ENCODE measurements at places on chromosomes 1 and 21.

- DNase-seq: no peak
Observed at GRCh38 chr1:43197343-43198127, 25.4 kb downstream of the CFAP57 start.

GRCh38 chr1:167486090-167486824 is 32.1 kb downstream of the CD247 start:
- DNase-seq: no peak

DNA sequence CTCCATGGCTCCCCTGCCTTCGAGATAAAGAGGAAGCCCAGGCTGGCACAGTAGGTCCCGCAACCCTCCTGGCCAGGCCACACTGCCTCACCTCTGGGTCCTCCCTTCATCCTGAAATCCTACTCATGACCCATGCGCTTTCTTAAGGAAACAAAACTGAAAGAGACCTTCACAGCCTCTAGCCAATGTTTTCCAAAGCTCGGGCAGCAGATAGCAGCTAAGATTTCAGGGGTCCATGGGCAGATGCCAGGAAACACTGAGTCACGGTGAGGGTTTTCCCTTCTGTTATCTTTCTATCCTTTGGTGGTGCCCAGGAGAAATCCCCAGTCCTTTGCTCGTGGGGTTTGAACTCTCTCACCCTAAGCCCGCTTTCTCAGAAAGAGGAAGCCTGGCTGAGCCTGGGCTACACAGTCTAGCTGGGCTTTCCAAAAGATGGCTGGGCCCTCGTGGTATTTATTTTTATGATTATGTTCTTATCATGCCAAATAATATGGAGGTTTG is 26.6 kb downstream of the TTC39A start:
- DNase-seq: no peak

DNA sequence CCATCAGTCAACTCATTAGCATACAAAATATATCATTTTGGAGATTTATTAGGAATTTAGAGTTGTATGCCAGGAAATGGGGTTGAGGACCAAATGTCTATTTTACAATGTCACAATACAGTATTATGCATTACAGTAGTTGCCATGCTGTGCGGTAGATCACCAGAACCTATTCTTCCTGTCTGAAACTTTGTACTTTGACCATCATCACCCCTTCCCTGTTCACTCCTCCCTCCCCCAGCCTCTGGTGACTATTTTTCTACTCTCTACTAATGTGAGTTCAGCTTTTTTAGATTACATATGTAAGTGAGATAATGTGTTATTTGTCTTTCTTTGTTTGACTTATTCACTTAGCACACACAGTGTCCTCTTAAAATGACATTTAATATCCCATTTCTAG is 50.8 kb downstream of the PTBP2 start:
- no peak for DNase-seq

- no peak for DNase-seq
Observed at GRCh38 chr1:68230901-68231626, 1.3 kb downstream of the WLS start.

DNA sequence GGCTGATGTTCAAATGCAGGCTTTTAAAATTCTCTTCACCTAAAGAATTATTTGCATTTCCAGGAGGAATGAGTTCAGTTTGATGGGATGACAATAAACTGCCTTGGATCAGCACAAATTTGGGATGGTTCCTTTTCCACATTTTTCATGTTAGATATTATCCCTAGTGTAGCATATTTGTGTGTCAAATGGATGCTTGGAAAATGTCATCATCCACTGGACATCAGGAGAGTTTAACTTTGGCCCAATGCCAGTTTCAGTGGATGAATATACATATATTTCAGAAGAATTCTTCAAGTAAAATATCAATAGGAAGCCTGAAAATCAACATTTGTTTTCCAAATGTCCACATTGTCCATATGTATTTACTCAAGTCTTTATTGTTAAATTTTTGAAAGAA is 116.5 kb upstream of the COL24A1 start:
- DNase-seq: no peak

DNA sequence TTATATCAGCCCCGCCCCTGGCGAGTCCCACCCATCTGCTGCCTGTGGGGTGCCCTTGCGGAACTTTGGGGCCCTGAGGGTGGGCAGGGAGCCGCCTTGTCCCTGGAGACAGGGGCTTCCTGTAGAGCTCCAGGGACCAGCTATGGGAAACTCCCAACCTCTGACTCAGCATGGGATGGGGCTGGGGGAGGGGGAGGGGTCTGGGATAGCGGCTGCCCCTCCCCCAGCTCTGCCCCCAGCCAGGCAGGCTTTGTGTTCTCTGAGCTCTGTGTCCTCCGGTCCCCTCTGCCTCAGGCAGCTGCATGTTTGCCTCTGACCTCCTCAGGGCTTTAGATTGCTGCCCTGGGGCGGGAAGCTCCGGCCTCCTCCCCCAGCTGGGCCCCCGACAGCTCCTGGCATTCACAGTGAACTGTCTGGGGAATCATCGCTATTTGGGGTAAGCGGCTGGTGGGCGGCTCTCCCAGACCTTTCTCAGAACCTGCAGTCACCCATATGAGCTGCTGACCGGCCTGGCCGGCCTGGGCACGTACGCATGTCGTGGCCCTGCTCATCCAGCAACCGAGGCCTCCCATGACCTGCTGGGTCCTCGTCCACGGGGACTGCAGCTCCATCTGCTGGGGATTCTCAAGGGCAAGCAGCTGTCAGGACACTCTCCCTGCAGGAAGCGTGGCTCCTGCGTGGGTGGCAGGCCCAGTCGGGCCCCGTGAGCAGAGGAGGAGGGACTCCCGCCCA is 17.1 kb downstream of the ARHGEF16 start:
- DNase-seq: no peak
